GM20000 (cell line): ENCODE measurements at places on chromosomes 2 and 18.

DNA sequence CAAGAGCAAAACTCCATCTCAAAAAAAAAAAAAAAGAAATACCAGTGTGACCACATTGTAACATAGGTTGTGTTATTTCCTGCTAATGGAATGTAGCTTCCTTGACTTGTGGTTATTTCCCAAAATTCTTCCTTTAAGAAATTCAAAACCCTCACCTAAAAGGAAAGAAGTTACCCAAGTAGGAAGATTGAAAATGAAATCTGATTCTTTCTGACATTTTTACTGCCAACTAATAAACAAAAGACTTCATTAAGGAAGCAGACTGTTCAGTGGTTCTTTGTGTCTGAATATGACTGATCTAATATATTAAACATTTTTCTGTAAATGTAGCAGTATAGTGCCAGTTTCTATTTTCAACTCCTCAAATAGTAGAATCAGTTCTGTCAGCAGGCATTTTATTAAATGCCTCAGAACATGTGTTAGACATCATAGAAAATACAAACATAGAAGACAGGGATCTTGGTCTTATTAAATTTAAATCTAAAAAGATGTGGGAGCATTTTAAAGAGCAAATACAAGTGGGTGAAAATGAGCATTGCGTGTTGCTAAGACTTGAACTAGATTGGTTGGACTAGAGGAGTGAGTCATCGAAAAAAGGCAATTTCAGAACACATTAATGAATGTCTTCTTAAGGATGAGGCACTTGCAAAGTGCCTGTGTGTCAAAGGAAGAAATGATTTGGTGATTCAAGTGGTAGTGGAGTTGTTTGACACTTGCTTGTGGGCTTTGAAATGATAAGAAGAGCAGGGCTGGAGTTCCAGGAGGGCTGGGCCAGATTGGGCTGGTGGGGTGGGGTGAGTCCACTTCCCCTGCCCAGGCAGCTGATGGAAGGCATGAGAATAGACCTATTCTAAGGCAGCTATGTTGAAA, 53.4 kb downstream of the PKP4 start:
- no peak for DNase-seq

- no peak for DNase-seq
Observed at GRCh38 chr18:46356278-46357033, 252.3 kb downstream of the HAUS1 start.

GRCh38 chr2:6499691-6500090, 366.0 kb downstream of the CMPK2 start:
- no peak for DNase-seq

GRCh38 chr2:70943205-70943871, 7.6 kb downstream of the ATP6V1B1 start:
- no peak for DNase-seq

- no peak for DNase-seq
Observed at GRCh38 chr2:207472343-207473048, 57.3 kb upstream of the CREB1 start.
